Urinary bladder (tissue), 4 donors: ENCODE measurements at places on chromosomes 7 and 10.
A peak's percentile ranks its signal among the peaks of the same experiment; 100 is the strongest.

- DNase-seq = no peak
Observed at GRCh38 chr7:33220231-33220630, 90.9 kb downstream of the BBS9 start.

GRCh38 chr7:102991077-102991539 lies 78.3 kb downstream of the LRRC17 start:
- no peak for DNase-seq

DNA sequence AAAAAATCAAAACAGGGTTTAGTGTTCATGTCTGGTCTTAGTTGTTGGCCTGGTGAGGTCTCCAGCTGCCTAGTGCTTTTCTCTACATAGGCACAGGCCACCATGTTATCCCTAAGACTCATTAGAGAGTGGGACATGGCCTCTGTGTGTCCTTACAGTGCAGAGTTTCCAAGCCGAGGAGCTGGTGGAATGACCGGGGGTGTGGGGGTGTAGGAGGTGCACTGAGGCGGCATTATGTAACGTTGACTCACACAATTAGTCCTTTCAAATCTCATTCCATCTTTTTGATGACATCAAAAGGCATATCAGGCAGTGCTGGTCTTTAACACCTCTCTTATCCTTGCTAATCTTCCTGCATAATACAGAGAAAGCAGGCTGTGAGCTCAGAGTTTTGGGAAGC lies 71.3 kb downstream of the MTPN start:
- no peak for DNase-seq

DNA sequence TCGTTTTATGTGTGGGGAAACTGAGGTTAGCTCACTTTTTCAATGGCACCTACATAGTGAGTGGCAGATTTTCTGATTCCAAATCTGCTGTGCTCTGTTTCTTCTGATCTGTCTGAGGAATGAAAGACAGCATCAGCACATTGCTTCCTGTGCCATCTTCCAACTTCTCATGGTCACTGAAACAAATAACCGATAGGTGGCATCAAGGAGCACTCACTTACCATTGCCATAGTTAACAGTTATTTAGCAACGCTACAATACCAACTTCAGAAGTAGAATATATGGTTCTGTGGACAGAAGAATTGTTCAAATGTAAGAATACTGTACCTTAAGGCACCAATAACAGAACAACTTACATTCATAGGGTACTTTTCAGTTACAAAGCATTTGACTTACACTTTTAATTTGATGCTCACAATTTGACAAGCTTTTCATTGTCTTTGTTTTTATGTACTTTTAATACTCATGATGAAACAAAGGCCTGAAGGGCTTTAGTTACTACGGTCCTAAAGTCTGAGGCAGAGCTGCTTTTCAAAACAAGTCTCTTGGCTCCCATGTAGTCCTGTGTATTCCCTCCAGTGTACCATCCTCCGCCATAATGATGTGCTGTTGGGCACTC lies 228.9 kb upstream of the TCF7L2 start:
- DNase-seq = no peak

- no peak for DNase-seq
Observed at GRCh38 chr10:11698691-11699549, 43.3 kb upstream of the ECHDC3 start.

DNA sequence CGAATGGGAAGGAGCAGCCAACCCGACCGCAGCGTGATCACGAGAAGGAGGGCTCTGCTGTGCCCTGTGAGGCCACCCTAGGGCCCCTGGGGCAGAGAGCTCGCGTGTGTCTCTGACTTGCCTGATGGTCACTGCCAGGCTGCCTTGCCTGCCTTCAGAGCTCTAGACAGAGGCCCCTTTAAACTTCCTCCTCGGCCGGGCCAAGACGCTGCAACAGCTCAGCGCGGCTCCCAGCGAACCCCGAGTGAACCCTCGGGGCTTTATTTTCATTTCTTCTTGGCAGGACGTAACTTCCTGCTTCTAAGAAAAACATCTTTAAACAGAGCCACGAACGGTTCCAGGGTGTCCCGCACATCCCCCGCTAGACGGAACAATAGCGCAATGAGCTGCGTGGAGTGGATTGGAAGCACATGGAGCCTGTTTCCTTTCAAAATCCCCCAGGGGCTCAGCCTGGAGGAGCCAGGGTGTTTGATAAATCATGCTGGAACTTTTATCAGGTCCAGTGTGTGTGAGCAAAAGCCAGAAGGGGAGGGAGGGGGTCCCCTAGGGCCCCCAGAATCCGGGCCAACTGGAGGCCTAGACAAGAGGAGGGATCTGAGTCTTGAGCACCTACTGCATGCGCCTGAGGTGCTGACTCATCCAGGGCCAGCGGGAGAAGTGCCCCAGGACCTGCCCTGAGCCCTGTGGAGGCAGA lies 134.1 kb upstream of the GDF10 start:
- DNase-seq = peak; percentile 64

- no peak for DNase-seq
Observed at GRCh38 chr10:11683529-11684320, 58.5 kb upstream of the ECHDC3 start.
